Mucosa of descending colon (tissue), 3 donors: ENCODE measurements at places on chromosomes 5 and 9.

DNA sequence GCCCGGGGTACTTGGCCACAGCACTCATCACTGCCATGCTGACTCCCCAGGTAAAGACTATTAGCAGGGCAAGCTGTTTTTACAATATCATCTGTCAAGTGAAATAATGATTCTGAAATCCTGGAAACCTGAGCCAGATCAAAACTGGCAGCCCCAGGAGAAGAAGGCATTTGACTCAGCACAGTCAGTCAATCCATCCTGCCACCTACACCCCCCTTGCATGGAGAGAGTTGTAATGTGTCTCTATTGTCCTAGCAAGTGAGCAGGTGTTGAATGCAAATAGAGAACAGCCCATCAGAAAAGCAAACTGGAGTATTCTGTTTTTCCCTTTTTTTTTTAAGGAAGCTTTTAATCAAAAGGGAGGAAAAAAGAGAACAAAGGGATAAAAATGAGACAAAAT, 291.2 kb downstream of the BRINP1 start:
- no peak for DNase-seq

- peak; percentile 37 for DNase-seq
Measured at GRCh38 chr5:132389585-132390286, 20.2 kb downstream of the SLC22A5 start.

- no peak for DNase-seq
Measured at GRCh38 chr9:98902925-98903324, 40.8 kb upstream of the COL15A1 start.

- no peak for DNase-seq
Measured at GRCh38 chr5:143601917-143602333, 198.4 kb upstream of the NR3C1 start.

DNA sequence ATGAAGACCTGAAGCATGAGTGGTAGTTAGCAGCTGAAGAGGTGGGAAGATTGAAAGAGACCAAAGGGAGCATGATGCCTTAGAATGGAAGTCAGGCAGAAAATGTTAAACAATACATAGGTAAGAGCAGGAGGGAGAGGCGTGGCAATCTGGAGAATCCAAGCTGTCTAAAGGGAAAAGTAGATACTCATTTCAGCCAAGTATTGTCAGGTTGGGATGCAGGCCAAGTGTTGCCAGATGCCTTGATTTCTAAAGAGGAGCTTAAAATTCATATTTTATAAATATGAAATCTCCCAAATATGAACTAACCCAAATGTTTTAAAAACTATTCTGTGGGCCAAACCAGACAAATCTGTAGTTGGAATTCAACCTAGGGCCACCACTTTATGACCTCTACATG, 4.2 kb downstream of the PAM start:
- no peak for DNase-seq

DNA sequence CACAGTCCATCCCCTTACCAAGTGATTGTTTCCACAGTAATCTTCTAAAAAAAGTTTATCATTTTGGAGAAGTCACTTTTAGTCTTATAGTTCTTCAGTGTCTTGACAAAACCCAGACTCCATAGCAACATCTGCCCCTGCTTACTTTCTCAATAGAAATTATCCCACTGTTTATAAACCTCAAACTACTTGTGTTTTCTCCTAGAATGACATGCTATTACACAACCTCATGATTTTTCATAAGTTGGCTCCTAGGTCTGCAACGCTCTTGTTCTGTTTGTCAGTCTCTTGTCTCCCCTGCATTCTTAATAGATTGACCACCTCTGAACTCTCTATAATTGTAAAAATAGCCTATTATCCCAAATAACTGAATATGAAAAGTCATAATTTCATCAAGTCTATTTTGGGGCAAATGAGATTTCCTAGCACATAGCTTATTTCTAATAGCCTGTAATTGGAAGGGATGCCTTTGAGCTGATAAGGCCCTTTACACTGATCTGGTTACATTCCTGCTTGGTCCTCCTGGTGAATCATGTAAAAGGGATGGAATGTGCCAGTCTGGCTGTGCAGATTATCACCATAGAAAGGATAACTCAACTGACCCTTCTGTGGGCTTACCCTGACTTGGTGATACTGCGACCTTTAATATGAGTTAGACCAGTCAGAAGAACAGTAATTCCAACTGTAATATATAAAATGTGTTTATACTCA, 69.6 kb downstream of the CHSY3 start:
- no peak for DNase-seq

- DNase-seq, result no peak
Measured at GRCh38 chr9:121781701-121782464, 130.4 kb downstream of the DAB2IP start.

DNA sequence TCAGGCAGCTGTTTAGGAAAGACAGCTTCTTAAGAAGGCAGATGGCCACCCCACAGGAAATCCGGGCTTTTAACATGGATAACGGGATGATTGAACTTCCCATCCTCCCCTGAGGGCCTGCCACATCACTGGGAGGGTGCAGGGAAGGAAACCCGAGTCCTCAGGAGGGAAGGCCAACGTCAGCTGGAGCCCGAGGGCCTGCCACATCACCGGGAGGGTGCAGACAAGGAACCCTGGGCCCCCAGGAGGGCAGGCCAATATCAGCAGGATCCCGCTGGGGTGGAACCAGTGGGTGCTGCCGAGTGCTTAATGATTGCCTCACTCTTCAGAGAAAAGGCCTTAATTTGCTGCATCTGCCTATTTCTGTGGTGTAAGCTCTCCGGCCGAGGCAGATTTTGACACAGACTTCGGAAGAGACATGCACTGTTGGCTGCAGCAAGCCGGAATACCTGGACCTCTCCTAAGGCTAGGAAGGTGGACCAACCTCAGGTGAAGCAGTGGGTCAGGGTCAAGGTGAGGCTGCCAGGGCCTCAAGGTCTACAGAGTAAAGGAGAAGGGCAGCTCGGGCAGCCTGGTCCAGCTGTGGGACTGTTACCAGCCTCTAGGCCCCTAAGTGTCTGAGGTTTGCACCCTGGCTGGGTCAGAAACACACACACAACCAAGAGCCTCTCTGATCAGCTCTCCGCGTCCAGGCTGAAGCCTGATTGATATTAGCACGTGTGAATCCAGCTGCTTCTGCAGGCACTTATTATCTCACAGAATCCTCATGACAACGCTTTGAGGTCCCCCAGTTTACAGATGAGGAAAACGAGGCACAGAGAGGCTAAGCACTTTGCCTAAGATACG, 14.8 kb upstream of the COL5A1 start:
- DNase-seq, result no peak

- DNase-seq, result no peak
Measured at GRCh38 chr5:150022681-150023080, 22.1 kb downstream of the HMGXB3 start.

GRCh38 chr5:139494832-139495231, 12.3 kb upstream of the STING1 start:
- no peak for DNase-seq

DNA sequence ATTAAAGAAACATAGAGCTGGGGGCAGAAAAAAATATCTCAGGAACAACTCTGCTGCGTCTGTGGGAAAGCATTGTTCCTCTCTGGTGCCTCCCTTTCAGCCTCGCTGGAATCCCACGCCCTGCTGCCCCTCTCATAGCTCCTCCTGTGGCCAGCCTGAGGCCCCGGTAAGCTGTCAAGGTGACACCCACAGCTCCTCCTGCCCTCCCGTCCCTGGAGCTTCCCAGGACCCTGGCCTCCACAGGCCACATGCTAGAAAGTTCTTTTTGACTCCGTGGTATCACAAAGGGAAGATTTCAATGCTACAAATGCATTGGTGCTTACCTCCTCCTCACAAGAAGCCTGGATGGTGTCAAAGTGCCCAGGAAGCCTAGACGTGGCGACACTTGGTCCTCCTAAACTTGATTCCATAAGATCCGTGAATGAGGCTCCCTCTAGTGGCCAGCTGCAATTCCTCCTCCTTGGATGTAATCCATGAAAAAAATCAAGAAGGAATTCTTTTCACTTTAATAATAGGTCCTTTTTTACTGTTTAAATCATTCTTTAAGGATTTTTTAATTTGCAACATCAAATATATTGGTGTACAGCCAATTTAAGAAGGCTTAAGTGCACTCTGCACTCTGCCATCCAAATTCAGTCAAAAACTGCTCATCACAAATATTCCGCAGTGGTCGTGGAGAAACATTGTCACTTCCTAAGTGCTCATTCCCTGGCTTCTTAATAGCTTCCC, 104.9 kb downstream of the CFAP90 start:
- peak; percentile 84 for DNase-seq

DNA sequence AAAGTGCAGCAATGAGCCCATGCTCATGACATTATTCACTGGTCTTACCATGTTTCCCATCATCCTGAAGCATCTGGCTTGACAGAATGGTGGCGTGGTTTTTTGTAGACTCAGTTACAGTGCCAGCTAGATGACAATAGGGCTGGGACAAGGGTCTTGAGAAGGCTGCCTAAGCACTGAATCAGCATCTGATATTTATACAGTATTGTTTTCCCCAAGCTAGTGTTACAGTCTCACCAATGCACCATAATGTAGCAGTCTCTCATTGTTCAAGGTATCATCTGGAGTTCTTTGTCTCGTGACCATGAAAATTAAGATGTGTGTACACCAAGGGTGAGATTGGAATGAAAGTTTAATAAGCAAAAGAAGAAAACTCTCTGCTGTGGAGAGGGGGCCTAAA, 19.0 kb upstream of the GGTA1 start:
- DNase-seq, result no peak

GRCh38 chr5:131230406-131230805, 33.4 kb upstream of the CDC42SE2 start:
- no peak for DNase-seq

DNA sequence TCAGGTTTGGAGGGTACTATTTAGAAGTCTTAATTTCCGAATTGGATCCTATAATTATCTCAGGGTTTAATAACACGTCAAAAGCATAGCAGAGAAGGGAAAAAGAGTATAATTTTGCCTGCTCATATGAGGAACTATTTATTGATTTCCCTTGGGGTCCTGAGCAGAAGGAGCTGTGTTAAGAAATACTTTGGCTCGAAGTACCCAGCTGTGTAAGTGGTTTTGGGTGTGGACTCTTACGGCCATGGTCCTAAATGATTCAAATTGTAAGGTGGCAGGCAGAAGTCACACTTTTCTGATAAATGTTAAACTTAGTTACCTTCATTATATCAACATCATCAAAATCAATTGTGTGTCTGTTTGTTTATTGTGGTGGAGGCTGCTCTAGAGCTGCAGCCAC, 190.4 kb downstream of the MTRR start:
- DNase-seq, result no peak

DNA sequence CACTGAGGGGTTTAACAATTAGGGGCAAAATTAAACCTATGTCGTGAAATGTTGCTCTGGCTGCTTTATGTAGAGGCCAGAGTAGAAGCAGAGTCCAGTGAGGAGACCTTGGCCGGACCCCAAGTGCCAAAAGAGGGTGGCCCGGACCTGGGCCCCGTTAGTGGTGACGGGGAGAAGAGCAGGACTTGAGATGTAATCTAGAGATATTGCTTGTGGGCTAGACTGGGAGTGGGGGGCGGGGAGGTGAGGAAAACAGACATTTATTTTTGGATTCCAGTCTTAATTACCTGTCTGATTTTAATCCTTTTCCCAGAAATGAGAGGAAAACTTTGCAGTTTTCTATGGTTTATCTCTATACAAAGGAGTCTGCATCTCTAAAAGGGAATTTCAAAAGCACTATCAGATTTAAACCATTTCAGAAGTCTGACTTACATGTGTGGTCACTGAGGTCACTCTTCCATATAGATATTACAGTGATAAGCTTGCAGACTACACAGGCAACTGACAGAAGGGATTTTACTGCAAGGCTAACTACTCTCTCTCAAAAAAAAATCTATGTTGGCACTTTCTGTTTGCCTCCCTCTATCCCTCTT, 108.1 kb downstream of the MED27 start:
- no peak for DNase-seq

GRCh38 chr5:169631360-169631759, 5.7 kb upstream of the DOCK2 start:
- no peak for DNase-seq

GRCh38 chr5:84228266-84228665, 156.4 kb downstream of the EDIL3 start:
- no peak for DNase-seq

DNA sequence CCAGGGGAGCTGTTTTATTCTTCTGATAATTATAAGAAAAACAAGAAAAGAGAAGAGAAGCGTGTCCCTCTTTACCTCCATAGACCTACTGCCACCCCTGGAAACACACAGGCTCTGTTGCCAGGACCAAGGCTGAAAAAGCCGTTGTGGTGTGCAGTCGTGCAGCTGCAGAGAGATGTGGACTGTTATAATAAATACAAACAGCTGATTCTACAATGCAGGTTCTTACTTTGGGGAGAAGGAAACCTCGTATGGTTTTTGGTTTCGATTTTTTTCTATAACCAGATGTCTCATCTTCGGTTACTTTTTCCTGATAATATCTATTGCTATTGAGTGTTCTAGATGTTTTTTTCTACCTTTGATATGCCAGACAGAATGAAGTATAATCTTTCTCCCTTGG, 28.1 kb downstream of the FYB1 start:
- DNase-seq, result no peak

- DNase-seq, result no peak
Measured at GRCh38 chr9:137851516-137852267, 25.9 kb upstream of the CACNA1B start.

DNA sequence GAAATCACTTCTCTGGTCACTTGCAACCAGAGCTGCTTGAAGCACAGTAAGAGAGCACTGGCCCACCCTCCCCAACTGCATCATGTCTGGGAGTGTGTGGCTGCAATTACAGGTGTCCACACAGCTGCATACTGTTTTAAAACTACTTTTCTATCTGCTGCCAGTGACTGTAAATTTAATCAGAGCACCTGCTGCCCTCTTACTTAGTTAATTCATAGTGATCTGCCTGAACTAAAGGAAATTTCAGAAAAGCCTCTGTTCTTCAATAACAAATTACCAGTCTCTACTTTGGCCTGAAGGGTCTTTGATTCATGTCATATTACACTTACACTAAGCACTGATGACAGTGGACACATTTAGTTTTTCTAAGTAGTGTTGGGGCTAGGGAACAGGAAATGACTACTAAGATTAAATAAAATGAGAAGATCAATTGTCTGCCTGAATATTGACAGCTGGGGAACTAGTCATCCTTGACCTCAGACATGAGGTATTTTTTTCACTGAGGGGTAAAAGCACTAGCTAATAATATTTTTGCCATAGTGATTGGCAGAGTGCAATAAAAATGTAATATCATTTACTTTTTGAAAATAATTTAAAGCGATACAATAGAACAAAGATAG, 788.9 kb upstream of the GRAMD2B start:
- no peak for DNase-seq

DNA sequence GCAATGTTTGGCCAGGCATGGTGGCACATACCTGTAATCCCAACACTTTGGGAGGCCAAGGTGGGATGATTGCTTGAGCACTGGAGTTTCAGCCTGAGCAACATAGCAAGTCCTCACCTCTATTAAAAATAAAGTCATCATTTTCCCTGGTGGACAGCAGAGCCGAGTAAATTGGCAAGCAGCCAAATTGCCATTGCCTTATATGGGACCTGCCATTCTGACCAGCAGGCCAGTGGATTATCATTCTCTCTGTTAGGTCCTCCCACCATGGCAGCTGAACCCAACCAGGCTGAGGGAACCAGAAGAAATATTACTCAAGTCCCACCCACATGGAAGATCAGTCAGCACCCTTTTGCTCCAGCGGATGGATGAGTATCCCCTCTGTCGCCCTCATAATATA, 1829.9 kb downstream of the EFNA5 start:
- DNase-seq, result no peak
